ENCODE measurements at places on chromosomes 2 and 18.

- no peak for DNase-seq
Observed at GRCh38 chr2:83757329-83757728, 701.8 kb downstream of the SUCLG1 start.

DNA sequence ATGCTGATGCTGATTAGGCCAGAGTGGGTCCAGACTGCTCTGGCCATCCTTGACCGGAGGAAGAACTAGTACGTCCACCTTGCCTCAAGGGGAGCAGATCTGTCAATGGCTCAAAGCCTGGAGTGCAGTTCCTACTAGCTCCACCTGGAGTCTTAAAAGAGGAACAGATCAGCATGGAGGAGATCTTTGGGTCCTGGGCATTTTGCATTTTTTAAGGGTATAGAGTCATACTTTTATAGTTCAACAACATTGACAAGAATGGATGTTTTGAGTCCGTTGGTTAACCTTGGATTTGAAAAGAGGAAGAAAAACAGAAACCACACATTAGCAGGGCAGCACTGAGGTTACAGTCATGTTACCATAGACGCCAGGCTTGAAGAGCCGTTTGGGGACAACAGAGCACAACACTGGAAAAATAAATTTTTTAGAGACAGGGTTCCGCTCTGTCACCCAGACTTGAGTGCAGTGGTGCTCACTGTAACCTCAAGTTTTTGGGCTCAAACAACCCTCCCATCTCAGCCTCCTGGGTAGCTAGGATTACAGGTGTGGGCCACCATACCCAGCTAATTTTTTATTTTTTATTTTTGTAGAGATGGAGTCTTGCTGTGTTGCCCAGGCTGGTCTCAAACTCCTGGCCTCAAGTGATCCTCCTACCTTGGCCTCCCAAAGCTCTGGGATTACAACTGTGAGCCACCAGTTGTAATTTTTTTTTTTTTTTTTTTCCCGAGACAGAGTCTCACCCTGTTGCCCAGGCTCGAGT, 78.5 kb downstream of the PRKCE start:
- no peak for DNase-seq

- no peak for DNase-seq
Observed at GRCh38 chr2:227370791-227371312, 8.3 kb downstream of the TM4SF20 start.

DNA sequence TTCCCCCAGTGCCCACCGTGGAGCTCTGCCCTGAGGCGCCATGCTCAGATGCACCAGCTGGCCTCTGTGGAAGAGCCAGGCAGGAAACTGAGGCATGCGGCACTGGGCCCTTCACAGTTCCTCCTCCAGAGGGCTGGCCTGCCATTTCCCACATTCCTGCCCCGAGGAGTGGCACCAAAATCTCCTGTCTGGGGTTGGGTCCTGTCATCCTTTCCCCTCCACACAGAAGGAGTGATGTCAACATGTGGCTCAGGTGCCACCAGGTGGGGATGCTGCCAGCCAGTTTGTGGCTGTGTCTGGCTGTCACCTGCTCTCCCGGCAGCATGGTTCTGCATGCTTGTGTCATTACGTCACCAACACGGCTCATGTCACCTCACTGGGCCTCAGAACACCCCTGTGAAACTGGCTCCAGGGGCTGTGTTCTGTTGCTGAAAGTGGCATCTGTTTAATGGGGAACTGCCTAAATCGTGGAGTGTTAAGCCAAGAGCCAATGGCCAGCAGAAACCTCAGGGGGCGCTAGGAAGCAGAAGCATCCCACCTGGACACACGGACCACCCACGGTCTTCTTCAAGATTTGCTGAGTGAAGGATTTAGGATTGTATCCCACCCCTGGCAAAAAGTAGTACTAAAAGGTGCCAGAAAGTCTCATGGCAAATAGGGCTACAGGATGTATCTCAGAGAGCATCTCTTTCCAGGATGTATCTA, 51.3 kb downstream of the ZAP70 start:
- no peak for DNase-seq

- DNase-seq, result no peak
Observed at GRCh38 chr2:63320669-63321068, 267.6 kb downstream of the WDPCP start.

DNA sequence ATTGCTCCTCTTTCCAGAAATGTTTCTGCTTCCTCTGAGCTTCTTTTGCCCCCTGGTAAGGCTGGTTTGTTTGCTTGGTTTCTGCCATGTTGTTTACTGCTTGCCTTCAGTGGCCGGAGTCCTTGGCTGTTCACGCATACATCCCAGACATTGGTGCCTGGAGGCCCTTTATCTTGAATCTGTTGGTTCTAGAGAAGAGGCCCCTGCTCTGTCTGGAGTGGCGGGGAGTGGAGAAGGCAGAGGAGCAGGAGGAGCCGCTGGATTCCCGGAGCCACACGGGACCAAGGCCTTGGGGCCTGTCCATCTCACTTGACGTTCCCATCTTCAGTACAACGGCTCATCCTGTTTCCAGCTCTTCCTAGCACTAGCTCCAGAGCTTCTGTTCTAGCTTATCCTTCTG, 77.2 kb upstream of the PXDN start:
- DNase-seq, result no peak

- no peak for DNase-seq
Observed at GRCh38 chr18:53947092-53947640, 277.3 kb downstream of the MBD2 start.

DNA sequence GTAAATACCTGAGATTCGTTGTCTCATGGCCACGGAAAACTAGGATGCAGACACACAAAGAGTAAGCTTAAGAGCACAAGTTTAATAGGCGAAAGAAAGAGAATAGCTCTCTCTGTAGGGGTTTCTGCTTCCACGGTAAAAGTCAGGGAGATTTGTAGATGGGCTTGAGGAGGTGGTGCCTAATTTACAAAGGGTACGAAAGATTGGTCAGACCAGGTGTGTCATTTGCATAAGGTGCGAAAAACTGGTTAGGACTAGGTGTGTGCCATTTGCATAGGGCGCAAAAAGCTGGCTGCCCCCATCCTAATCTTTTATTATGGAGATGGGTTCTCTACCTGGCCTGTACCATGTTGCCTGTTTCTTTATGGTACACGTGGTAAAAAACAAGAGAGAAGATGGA, 170.5 kb upstream of the DOK6 start:
- no peak for DNase-seq
